Sciatic nerve (tissue), 2 donors: ENCODE measurements at places on chromosomes 11 and 22.
A peak's percentile ranks its signal among the peaks of the same experiment; 100 is the strongest.

DNA sequence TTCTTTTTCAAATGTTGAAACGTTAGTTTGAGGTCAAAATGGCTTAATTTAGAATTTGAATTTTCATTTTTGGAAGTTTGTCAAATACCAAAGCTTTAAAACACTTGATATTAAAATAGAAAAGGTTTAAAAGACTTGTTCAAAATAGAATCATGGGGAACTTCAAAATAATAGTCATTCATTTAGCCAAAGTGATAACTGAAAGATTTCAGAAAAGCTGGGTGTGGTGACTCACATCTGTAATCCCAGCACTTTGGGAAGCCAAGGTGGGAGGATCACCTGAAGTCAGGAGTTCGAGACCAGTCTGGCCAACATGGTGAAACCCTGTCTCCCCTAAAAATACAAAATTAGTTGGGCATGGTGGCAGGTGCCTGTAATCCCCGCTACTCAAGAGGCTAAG lies 10.9 kb downstream of the GSTP1 start:
- DNase-seq, result no peak

GRCh38 chr22:43077121-43077877 lies 11.9 kb downstream of the TTLL1 start:
- no peak for DNase-seq

GRCh38 chr11:32184723-32185376 lies 94.0 kb downstream of the RCN1 start:
- DNase-seq, result no peak

DNA sequence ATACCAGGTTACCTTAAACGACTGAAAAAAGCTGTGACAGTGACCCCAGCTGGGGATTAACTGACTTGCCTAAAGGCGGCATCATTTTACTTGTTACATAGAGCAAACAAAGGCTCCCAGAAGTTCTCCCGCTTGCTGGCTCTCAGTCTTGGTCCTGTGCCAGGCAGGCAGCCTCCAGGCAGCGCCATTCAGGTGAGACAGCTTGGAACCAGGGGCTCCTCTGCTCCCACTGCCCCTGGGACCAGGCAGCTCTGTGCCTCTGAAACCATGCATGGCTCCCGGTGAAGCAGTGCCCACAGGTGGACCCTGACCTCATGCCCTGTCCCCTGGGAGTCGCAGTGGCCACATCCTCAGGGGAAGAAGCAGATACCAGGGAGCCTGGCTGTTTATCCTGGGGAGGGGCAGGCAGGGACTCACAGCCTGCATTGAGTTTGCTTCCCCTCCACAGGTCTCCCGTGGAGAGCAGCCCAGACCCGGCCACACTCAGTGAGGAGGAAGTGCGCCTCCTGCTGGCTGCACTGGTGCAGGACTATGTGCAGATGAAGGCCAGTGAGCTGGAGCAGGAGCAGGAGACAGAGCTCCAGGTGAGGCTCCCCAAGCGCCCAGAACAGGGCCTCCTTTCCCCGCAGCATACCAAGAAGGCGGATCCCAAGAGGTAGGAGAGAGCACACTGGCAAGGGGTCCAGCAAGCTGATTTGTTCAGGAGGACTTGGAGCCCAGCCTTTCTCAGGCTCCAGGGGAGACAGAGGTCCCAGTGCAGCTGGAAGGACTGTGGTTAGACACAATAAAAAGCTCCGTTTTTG lies 15.6 kb upstream of the CYP2R1 start:
- DNase-seq, result peak; percentile 83

GRCh38 chr11:64409278-64409677 lies 50.3 kb downstream of the RPS6KA4 start:
- no peak for DNase-seq

- DNase-seq, result no peak
Observed at GRCh38 chr11:104338186-104338585, 174.2 kb upstream of the PDGFD start.

DNA sequence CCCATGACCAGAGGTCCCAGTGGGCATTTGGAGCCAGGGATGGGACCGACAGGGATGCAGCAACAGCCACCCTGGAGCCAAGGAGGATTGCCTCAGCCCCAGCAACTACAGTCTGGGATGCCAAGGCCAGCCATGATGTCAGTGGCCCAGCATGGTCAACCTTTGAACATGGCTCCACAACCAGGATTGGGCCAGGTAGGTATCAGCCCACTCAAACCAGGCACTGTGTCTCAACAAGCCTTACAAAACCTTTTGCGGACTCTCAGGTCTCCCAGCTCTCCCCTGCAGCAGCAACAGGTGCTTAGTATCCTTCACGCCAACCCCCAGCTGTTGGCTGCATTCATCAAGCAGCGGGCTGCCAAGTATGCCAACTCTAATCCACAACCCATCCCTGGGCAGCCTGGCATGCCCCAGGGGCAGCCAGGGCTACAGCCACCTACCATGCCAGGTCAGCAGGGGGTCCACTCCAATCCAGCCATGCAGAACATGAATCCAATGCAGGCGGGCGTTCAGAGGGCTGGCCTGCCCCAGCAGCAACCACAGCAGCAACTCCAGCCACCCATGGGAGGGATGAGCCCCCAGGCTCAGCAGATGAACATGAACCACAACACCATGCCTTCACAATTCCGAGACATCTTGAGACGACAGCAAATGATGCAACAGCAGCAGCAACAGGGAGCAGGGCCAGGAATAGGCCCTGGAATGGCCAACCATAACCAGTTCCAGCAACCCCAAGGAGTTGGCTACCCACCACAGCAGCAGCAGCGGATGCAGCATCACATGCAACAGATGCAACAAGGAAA lies 27.3 kb upstream of the L3MBTL2 start:
- DNase-seq, result no peak

- no peak for DNase-seq
Observed at GRCh38 chr11:76313913-76314740, 66.8 kb downstream of the THAP12 start.

DNA sequence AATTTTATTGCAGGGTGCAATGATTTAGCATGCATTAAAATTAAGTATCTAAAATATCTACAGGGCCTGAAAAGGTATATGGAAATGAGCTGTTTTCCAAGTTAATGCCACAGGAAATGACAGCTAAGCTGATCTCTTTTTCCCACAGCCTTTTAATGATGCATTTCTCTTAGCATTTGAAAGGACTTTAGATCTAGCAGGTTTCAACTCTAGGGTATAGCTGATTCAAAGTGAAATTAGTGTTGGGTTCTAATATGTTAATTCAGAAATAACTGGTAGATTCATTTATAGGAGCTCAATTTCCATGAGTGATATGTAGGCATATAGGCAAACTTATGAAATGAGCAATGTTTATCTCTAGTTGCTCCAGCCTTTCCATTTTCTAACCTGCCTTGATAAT lies 274.2 kb downstream of the CASP12 start:
- no peak for DNase-seq

GRCh38 chr11:121304759-121305158 lies 12.2 kb downstream of the SC5D start:
- DNase-seq, result no peak

DNA sequence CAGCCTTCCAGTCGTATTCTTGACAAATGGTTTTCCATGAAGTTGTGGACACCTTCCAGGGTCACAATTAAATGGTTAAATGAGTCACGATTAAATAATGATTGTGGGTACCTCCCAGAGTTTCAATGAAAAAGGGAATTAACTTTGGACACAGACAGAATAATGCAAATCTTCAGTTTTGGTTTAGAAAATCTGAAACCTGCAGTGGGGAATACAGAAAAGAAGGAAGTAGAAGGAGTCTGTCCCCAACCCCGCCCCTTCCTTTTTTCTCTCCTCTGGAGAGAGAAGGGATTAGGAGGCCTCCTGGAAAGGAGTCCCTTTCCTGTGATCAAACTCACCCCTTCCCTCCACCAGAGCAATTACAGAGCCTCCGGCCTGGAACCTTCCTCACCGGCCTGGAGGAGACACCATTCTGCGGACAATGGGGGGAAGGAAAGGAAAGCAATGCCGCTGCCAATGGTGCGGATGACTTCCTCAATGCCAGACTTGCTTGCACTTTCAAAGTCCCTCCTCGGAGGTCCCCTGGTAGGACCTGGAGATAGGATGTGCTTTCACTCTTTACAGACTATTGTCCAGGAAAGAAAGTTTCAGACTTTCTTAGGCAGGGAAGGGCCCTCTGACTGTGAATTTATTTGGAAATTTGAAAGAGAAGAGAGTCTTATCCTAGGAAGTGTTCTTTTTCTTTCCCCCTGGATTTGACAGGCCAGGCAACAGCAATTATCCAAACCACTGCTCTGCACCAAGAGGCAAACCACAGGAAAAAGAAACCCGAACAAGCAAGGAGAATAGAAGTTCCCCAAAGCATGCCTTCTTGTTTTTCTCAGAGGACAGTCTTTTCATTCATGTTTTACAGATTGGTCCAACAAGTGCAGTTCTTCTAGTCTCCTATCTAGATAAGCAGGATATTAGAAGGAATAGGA lies 86.8 kb downstream of the PTPRJ start:
- no peak for DNase-seq

GRCh38 chr11:19820100-19820499 lies 107.5 kb downstream of the NAV2 start:
- no peak for DNase-seq

DNA sequence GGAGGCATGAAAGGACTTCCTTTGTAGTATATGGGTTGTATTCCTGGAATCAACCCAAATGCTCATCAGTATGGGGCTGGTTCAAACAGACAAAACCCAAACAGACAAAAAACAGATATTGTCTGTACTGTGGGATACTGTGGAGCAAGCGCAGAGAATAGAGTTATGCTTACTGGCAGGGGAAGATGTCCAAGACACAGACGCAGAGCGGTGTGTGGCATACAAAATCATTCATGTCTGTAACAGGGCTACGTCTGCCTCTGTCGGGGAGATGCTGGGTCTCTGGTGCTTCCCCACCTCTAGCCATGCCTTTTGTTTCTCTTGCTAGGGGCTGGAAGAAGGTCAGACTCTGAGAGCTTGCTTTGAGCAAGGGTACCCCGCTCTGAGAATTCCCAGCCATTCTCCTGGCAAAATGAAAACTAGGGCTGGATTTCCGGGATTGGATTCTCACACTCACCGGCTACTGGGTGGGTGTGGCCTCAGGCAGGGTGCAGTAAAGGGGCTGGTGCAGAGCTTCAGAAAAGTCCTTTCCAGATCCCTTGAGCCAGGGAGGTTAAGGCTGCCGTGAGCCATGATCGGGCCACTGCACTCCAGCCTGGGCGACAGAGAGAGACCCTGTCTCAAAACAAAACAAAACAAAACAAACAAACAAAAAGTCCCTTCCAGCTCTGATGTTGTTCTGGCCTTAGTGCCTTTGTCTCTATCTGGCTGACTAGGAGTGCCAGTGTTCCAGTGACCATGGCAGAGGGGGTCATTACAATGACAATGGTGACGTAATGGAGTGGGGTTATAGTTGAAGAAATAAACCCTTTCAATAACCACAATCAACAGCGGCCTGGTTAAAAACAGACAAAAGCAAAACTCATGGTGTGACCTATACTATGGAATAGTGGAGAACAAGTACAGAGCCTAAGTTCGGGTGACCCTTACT lies 2.9 kb upstream of the ABCC8 start:
- DNase-seq, result no peak

DNA sequence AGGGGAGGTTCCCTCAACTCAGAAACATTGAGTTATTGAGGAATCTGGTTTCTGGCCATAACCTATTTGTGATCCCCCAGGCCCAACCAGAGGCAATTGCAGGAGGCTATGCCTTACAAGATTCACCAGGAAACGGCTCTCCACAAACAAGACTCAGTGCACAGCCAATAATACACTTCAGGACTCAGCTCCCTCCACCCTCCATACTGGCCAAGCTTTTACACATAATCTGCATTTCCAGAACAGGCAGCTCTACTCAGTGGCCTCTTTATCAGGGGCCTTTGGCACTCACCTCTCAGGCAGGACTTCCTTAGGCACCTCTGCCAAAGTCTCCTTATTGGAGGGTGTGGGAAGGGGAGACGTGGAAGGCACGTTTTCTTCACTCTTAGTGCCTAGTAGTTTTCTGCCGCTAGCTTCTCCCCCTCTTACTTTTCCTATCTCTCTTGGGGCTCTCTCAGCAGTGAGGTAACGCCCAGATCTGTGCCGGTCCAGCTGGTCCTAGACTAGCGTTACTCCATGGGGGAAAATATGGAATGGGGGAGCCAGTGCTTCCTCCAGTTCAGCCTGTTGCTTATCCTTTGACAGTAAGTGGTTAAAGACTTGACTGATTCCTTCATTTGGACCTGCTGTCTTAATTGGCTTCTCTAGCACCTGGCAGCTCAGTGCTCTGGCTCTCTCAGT lies 62.8 kb upstream of the ANO3 start:
- DNase-seq, result no peak

DNA sequence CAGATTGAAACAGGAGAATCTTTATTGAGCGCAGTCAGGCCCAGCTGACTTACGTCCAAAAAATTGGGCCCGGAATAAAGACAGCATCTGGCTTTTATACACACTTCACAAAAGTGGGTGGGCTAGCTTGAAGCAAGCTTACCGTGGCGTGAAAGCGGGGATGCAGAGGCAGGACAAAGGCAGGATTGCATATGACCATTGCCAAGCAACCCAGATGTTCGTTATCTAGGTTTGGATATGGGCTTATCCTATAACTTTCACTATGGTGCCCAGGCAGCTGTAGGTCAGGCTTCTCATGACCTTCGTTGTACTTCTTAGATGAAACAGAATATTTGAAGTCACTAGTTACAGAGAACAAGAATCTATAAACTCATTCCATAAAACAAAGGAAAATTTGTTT lies 1575.6 kb upstream of the RAG2 start:
- no peak for DNase-seq

DNA sequence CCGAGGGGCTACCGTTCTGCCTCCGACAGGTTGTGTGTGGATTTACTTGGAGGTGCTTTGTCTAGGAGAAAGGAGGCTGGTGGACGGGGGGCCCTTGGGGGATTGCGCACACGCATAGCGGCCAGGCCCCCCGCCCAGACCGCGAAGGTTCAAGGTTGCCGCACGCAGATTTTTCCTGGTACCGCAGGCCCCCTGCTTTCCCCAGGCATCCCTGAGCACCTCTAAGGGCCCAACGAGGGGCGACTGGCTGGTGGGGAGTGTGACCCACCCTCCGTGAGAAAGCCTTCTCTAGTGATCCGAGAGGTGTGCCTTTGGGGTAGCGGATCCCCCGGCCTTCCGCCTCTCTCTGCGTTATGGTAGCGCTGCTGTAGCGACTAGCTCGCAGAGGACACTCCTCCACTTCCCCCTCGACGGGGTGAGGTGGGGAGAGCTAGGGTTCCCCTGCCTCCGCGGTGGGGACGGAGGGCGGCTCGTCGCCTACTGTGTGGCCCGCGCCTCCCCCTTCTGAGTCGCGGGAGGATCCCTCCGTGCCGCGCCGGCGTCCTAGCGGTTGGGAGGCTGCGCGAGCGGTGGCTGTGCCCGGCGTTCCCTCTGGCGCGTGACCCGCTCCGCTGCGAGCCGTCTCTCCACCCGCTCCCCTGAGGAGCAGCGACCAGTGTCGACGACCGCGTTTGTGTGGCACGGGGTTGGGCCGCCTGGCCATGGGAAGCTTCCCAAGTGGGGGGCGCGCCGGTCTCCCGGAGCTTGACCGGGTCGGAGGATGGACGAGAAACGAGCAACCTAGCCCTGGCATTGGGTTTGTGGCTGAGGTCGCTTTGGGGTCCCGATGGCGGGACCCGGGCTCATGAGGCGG lies 3900.0 kb upstream of the OR11H1 start:
- DNase-seq, result no peak

DNA sequence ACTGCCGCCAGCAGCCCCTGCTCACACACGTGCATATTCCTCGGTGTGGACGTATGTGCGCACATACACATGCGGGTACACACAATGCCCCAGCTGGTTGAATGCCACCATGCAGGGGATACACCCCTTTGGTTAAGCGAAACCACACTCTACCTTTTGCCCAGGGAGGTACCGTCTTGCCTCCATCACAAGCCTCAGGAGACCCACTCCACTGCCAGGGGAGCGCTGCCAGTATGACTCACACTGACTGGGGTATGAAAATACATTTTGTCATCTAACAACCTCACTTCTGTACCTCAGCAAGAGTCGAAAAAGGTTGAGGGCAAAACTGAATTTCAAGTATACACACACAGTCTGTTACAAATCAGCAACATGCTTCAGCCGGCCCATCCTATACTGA lies 39.4 kb downstream of the TMEM45B start:
- DNase-seq, result no peak
